NCI-H510A (cell line): ENCODE measurements at places on chromosomes 1 and 21.
A peak's percentile ranks its signal among the peaks of the same experiment; 100 is the strongest.

DNA sequence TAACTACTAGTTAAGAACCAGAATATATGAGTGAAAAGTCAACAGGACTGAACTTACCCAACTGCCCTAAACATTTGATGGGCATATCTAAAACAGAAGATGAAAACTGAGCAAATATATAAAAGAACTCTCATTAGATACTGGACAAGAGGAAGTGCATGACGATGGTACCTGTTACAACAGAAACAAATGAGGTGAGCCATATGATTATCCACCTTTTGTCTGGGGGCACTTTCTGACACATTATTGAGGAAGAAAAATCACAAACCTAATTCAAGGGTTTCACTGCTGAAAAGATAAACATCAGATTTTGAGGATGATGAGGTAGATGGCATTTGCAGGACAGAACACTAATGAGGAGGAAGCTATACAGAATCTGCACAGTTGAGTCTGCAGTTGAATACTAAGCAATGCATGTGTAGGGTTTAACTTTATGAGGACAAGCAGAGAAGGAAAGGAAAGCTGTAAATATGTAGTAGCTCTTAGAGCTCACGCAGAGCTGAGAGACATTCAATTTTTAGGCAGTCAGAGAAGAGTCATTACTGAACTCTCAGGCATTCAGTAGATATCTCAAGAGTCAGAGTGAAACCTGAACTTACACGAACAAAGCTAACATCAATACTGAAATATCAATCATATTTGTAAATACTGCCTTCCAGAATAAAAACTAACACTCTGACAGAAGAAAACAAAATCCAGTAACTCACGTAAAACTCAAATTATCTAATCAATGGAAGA, 262.1 kb downstream of the AKT3 start:
- no peak for DNase-seq

GRCh38 chr1:70633004-70633403, 221.9 kb downstream of the CTH start:
- no peak for DNase-seq

DNA sequence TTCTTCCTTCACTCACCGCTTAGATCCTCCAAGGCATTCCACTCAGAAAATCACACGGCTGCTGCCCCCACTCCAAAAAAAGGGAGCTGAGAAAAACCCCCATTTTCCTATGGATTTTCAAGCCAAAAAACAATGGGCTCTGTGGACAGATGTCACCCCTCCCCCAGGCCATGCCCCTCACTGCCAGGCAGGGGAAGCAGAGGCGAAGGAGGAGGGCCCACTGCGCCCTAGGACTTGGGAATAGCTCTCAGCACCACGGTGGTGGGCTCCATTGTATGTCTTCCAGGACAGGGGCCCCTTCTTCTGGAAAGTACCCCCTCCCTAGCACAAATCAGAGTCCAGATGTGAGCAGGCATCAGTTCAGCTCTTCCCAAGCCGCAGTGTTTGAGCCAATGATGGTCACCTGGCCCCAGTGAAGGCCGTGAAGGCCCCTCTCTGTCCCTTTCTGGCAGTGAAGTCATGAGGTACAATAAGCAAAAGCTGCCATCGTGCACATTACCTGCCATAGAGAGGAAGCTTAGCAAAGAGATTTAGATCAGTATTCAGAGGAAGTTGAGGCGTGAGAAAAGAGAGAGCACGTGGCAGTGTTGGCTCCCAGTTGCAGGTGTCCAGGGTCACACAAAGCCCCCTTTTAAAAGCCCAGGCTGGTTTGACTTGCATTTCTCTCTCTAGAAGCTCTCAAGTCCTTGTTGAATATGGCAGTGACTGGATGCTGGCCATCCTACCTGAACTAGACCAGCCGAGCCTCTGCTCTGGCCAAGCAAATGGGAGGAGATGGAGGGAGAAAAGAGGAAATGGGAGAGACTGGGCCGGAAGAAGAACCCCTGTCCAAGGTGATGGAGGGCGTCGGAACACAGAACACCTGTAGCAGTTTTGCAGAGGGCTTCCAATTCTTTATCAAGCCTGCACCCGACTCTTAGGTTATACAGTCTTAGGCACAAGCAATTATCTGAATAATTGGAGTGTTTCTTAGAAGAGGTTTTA, 149.0 kb downstream of the TOMM20 start:
- DNase-seq, result no peak

DNA sequence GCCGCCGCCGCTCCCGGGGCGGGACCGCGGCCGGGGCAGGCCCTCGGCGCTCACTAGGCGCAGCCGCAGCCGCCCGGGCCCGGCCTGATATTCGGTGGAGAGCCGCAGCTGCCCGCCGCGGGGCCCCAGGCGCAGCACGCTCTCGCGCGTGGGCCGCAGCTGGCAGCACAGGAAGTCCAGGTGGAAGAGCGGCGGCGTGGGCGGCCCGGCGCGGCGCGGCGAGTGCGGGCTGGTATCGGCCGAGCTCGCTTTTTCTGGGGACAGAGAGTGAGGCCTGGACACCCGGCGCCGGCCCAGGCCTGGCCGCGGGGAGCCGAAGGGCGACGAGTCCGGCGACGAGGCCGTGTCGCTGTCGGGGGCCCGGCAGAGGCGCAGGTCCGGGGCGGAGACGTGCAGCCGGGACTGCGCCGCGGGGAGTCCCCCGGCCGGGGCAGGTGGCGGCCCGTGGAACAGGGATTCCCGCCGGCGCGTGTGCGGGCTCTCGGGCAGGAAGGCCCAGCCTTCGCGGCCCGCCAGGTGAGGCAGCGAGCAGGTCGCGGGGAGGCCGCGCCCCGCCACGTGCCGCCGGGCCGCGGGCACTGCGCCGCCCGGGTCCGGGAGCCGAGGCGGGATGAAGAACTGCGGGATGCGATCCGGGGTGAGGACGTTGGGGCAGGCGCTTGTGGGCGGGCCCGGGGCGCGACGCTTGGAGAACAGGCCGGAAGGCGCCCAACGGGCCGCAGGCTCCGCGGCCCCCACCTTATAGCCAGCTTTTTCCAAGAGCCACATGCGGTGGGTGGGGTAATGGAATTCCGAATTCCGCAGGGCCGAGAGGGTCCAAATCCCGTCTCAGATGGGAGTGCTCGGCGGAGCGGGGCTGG, 1.2 kb downstream of the C2CD4D start:
- no peak for DNase-seq

GRCh38 chr1:149846042-149846441, 53.3 kb upstream of the BOLA1 start:
- DNase-seq, result no peak

- DNase-seq, result no peak
These were observed 795 bp downstream of the NGF start for GRCh38 chr1:115337276-115337632.

- no peak for DNase-seq
These were observed 30.3 kb downstream of the RSPH1 start for GRCh38 chr21:42465803-42466127.

DNA sequence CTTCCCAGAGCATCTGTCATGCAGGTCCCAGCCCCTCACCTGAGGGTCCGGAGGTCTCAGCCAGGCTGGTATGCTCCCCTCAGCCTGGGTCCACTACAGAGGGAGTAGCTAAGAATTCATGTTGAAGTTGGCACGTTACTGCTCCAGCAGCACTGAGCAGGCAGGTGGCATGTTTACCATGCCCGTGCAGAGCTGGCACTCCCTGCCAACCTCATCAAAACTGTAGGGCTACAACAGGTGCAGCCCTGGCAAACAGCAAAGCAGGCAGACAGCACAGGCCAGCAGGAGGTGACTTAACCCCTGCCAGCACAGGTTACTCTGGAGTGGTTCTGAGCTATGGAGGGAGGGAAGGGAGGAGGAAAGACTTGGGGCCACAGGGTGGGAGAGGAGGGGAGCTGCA, 46.4 kb downstream of the NUAK2 start:
- DNase-seq, result peak; percentile 53

DNA sequence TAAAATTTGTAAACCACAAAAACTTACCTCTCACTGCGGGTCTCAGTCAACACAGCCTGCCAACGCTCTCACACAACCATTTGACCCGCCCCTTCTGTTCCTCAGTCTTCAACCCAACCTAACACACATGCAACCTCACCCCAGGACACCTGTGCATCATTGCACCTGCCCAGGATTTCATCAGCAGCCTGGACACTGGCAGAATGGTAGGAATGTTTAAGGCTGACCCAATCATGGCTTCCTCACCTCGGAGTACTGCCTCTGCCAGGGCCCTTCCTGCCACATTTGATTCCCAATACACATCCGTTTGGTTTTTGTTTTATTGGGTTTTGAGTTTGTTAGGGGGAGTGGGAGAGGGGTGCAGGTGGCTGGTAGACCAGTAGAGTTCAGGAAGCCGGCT, 40.7 kb downstream of the TOMM20 start:
- no peak for DNase-seq

DNA sequence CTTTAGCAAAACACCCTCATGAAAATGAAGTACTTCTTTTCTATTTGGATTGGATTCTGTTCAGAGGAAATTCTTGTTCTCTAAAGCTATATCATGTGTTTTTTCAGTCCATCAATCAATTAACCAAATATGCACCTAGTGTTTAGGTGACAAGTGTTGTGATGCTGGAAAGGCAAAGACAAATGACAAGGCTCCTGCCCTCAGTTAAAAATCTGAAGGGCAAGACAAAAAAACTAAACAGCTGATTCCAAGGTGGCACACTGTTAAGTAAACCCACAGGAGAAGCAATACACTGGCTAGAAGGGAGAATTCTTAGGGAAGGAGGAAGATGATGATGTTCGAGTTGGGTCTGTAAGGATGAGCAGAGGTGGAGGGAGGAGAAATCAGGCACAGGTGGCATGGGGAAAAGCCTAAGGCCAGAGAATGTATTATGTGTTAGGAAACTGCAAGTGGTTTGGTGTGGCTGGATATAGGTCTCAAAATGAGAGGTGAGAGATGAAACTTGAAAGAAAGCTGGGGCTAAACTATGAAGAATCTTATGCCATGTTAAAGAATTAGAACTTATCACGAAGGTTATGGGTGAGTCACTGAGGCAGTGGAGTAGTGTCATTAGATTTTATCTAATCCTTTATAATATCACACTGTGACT, 51.8 kb upstream of the GFI1 start:
- DNase-seq, result no peak

GRCh38 chr1:235933017-235933765, 66.5 kb upstream of the LYST start:
- DNase-seq, result no peak

GRCh38 chr1:63969441-63969901, 195.7 kb downstream of the ROR1 start:
- DNase-seq, result no peak

DNA sequence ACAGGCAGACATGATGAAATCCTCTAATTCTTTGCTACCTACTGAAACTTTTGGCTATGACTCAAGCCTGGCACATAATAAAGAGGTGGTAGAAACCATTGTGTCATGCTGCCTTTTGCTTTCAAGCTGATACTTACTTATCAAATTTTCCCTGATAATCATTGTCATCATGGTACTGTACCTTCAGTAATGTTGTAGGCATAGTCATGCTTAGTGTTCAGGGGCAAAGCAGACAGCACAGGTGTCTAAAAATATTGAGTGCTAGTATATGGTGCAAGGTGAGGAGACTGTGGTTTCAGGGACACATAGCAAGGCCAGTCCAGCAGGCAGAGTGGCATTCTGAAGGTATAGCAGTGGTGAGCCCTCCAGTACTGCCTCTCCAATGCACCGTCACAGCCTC, 226.9 kb upstream of the DEPDC1 start:
- DNase-seq, result no peak

- DNase-seq, result no peak
These were observed 106.7 kb downstream of the CAMTA1 start for GRCh38 chr1:6891781-6892579.

DNA sequence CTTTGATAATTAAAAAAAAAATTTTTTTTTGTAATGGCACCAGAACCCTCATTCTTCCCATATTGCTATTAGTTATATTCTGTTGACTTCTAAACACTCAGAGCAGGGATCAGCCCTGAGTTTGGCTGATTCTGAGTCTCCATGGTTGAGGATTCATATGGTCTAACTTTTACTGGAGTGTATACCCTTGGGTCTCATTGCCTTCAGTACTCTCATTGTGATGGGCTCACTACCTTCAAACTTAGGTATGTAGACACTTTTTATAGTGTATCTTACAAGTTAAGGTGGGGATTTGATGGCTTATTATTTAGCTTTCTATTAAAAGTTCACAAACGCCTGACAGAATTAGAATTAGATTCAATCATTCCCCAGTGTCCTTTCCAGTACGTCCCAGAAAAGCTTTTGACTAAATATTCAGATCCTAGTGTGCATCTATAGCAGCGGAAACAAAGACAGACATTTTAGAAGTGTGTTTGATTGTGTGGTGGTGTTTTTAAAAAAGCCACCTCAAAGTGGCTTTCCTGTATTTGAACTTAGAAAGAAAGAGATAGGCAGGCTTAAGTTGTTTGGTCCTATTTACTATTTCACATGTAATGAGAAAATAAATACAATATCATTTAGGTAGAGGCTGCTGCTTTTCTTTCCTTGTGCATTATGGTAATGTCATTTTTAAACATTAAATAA, 1.4 kb downstream of the MACF1 start:
- DNase-seq, result no peak

DNA sequence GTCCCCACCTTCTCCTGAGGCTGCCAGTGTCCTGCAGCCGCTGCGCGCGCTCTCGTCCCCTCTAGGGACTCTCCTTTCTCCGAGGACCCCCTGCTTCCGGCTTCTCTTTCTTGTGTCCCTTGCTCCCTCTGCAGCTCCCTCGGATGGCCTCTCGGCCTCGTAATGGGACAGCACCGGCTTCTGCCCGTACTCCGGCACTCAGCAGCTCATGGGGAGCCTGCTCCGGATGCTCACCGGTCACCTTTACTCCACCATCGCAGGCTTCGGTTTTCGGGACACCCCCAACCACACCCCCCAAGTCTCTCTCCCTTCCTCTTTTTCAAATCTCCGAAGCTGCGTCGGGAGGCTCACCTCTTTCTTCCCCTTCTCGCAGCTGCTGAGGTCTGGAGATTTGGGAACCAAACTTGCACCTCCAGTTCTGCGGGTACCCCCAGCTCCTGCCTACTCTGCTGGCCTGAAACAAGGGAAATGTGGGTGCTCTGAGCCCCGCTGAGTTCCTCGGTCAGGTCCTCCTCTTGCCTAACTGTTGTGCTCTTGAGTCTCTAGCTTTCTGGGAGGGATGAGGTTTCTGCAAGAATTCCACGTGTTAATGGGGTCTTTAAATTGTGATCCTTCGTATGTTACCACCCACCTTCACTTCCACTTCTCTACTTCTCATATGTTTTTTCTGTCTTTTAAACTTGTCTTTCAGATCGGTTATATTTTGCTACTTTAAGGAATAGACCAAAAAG, 930 bp downstream of the CDC14A start:
- DNase-seq, result peak; percentile 18

- DNase-seq, result no peak
These were observed 3.5 kb downstream of the FCRL3 start for GRCh38 chr1:157696966-157697628.

GRCh38 chr1:30405631-30406212, 317.7 kb downstream of the MATN1 start:
- no peak for DNase-seq

DNA sequence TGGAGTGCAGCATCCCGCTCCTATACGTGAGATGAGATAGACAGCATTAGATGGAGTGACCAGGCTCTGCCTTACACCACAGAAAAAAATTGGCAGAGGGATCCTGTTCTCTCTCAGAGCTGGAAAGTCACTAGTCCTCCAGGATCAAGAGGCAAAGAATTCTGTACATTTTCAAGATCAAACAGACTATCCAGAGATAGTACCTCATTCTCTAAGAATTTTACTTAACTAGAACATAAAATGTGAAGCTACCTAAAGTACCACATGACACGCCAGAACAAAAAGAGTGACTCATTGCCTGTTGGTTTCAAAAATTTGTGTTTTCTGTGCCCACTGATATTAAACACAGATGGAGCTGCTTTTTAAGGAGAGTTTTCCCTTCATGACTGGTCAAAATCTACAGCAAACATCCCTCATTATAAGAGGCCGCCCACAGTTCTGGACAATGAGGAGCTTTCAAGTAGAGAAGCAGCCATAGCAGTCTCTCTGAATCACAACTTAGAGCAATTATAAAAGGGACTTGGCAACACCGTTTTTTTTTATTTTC, 32.3 kb downstream of the CD160 start:
- DNase-seq, result no peak
